Aorta (tissue), 5 donors: ENCODE measurements at places on chromosomes 6 and 20.

DNA sequence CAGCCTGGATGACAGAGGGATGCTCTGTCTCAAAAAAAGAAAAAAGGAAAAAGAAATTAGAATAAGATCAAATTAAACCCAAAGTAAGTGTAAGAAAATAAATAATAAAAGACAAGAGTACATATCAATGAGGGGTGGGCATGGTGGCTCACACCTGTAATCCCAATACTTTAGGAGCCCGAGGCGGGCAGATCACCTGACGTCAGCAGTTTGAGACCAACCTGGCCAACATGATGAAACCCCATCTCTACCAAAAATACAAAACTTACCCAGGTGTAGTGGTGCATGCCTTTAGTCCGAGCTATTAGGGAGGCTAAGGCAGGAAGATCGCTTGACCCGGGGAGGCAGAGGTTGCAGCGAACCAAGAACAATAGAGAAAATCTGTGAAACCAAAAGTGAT lies 14.9 kb upstream of the STAU1 start:
- peak; percentile 26 for DNase-seq

DNA sequence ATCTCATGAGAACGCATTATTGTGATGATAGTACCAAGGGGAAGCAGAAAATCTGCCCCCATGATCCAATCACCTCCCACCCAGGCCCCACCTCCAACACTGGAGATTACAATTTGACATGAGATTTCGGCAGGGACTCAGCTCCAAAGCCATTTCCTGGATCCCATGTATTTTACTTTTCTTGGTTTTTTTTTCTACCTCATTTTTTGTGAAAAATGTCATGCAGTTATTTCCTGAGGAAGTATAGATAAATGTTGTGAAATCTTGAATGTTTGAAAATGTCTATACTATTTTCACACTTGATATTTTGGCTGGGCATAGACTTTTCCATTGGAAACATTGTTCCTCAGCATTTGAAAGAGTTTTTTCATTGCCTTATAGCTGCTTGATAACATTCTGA lies 9.1 kb upstream of the BRPF3 start:
- DNase-seq, result no peak

- DNase-seq, result no peak
These were observed 113.9 kb downstream of the ELOVL4 start for GRCh38 chr6:79833264-79833963.

DNA sequence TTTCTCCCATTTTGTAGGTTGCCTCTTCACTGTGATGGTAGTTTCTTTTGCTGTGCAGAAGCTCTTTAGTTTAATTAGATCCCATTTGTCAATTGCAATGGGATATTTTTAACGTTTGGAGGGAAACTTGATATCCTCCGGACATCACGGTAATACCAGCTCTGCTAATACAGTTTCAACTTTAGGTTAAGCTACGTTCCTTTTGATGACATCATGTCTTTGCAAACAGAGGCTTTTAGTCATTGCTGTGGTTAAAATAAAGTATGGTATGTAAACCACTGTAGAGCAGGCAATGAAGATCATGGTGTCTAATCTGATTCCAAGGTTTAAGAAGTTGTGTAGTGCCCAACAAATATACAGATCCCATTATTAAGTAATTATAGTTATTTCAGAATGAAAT lies 168.0 kb upstream of the CHD6 start:
- DNase-seq, result no peak

- DNase-seq, result peak; percentile 94
These were observed at the start of gene NKAPL for GRCh38 chr6:28258877-28259777. Gene NKAPL (plus strand): TSS chr6:28259297. CDS start chr6:28259372, 75 bp downstream.

DNA sequence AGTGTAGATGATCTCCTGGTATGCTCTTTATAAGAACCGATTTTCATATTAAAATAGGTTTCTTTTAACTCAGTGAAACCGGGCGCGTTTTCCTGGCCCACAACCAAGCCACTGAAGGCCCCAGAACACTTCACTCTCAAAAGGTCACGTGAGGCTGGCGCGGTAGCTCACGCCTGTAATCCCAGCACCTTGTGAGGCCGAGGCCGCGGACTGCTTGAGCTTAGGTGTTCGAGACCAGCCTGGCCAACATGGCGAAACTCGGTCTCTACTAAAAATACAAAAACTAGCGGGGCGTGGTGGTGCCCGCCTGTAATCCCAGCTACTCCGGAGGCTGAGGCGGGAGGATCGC lies 402 bp upstream of the TAF8 start:
- peak; percentile 72 for DNase-seq

- DNase-seq, result no peak
These were observed 119.6 kb downstream of the SCML4 start for GRCh38 chr6:107704347-107705013.

DNA sequence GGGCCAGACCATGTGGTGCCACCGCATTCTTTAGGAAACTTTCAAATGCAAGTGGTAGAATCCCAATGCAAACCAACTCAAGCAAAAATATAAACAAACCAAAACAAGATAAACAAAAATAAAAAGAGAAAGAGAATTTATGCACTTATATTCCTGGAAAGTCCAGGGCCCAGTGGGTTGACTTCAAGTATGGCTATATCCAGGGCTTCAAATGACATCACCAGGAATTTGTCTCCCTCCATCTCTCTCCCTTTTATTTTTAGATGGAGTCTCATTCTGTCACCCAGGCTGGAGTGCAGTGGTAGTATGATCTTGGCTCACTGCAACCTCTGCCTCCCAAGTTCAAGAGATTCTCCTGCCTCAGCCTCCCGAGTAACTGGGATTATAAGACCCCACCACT lies 56.1 kb upstream of the PNRC1 start:
- DNase-seq, result no peak

GRCh38 chr6:140684776-140685550 lies 1310.5 kb upstream of the CITED2 start:
- DNase-seq, result no peak

DNA sequence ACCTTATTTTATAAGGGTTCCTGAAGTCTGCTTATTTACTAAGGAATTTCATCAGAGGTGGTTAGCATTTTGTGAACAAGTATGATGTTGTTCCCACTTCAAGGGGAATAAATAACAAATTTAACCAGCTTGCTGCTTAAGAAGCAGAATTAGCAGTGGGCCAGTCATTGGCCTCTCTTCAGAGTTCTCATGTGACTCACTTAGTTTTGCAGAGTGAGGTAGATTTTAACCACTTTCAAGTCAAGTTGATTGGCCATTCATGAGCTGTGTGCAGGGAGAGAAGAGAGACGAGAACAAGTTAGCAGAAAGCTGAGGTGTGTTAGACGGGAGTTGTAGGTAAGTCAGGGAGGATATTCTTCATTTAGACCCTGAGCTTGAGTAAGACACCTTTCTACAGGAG lies 18.1 kb downstream of the TOP1 start:
- DNase-seq, result no peak

- no peak for DNase-seq
These were observed 15.2 kb downstream of the RAB44 start for GRCh38 chr6:36712816-36713215.

DNA sequence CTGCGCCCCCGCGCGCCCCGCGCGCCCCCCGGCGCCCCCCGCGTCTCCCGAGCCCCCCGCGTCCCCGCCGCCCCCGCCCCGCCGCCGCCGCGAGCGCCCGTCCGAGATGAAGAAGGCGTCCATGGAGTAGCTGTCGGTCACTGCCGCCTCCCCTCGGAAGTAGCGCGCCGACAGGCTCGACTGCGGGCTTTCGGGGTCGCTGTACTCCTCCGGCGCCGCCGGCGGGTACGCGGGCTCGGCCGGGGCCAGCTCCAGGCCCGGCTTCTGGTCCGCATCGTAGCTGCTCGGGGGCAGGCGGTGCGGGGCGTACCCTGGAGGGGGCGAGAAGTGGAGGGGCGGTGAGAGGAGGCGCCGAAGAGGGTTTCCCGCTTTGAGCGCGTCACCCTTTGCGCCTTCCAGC lies 11.2 kb upstream of the SRXN1 start:
- no peak for DNase-seq

- DNase-seq, result no peak
These were observed 84.1 kb downstream of the CD24 start for GRCh38 chr6:106890447-106890846.

DNA sequence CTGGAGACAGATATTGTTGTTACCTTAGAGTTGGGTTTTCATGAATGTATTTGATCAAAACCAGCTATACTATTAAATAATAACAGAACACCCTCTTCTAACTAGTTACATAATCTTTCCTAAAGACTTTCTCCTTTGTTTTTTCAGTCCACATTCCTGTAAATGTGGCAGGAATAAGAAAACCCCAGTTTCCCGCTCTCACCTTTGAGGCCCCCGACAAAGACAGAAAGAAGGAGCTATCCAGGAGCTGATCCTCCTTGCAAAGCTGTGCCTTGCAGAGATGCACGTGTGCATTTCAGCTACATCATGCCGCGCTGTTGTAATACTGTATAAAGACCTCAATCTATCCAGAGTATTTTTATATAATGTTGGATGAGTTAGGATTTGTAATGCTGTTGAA lies 102.7 kb downstream of the SLC22A3 start:
- DNase-seq, result no peak

GRCh38 chr6:157065366-157065765 lies 258.0 kb downstream of the TMEM242 start:
- no peak for DNase-seq

- DNase-seq, result no peak
These were observed 9.1 kb downstream of the HIVEP2 start for GRCh38 chr6:142935553-142936517.

GRCh38 chr6:159961528-159961927 lies 7.4 kb upstream of the IGF2R start:
- no peak for DNase-seq

DNA sequence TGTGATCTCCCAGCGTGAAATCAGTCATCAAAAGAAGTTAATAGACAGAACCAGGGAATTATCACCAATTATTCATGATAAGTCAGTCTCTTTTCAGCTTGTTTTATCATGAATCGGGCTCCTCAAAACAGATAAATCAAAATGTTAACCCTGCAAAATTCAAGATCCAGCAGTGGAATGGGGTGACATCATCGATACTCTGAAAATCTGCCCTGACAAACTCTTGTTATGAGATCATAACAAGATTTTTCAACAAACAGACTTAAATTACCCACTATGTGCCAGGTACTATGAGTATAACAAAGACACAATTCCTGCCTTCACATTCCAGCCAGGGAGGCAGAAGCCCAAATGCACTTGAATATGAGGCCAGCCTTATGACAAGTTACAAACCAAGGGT lies 64.4 kb downstream of the PTPRK start:
- no peak for DNase-seq

DNA sequence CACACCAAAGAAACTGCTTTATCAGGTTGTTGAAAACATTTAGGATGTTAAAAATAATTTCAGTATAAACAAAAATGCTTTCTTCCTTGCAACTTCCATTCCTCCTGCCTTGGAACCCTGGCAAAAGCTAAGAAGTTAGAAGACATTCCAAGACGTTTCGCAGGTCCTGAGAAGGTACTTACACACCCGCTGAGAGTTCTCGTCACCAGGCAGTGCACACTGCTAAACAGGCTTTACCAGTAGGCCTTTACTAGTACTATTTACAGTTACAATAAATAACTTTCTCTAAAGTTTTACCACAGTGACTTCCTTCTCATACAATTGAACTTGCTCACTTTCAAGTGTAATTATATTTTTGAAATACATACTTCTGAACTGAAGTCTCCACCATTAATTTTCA lies 81.4 kb upstream of the RPS6KA2 start:
- no peak for DNase-seq

GRCh38 chr20:57781901-57782300 lies 72.1 kb upstream of the PMEPA1 start:
- no peak for DNase-seq

DNA sequence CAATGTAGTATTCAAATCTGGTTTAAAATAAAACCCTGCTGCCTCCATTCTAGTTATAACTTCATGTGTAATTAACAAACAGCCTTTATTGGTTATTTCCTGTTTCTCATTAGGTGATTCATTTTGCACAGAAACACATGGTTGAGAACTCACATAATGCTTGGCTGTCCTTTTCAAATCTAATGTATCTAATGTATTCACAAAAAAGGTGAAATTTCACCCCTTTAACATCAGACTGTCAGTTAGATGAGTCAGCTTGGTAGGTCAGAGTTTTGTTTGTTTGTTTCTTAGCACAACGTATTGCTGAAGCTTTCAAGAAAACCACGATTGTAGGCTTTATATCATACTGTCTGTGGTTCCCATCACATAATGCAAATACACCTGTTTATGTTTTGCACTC lies 78.7 kb upstream of the TMEM30A start:
- DNase-seq, result no peak

GRCh38 chr6:21593927-21594415 lies 420 bp downstream of the SOX4 start:
- no peak for DNase-seq

GRCh38 chr6:25777856-25778649 lies 23.5 kb downstream of the SLC17A4 start:
- no peak for DNase-seq

- no peak for DNase-seq
These were observed 162.8 kb downstream of the SCML4 start for GRCh38 chr6:107661291-107661690.

DNA sequence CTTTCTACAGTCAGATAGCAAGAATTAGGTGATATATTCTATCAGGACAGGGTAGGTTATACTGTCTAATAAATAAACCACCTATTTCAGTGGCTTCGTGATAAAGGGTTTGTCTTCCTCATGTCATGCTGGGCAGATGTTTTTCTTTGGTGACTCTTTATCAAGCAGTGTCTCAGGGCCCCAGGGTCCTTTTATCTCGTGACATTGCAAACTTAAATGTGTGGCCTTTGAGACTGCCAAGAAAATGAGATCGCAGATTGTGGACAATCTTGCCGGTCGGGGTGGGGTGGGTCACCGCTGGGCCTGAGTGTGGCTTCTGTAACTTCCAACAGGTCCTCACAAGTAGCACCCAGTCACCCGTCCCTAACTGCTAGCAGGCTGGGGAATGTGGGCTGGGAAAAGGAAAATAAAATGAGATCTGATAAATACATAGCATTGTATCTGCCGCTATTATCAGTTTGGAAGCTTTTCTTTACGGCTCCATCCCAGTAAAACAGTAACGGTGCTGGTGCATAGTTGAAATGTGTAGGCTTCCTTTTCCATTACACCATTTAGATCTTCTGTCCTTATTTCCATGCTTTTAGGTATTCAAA lies 50.5 kb upstream of the BMP6 start:
- DNase-seq, result no peak

- DNase-seq, result no peak
These were observed 27.9 kb downstream of the EFCAB8 start for GRCh38 chr20:32886652-32887051.

DNA sequence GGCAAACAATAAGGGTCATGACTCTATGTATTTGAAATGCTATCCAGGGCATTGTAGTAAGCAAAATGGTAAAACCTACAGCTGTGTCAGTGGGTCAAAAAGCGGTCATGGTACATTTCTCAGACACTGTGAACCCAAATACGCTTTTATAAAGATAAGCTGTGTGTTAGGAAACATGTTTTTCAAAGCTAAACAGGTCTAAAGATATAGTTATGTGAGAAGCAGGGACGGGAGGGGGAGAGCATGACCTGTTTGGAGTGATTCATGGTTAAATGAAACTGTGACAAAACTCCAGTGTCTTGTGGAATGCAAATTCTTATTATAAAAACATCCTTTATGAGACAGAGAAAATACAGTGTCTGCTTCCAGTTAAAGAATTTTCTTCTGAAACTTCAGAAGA lies 205.4 kb upstream of the BMP2 start:
- DNase-seq, result no peak
